ENCODE measurements at places on chromosomes 13 and 19.

GRCh38 chr19:5023128-5023571 lies 54.2 kb downstream of the KDM4B start:
- DNase-seq, result no peak

DNA sequence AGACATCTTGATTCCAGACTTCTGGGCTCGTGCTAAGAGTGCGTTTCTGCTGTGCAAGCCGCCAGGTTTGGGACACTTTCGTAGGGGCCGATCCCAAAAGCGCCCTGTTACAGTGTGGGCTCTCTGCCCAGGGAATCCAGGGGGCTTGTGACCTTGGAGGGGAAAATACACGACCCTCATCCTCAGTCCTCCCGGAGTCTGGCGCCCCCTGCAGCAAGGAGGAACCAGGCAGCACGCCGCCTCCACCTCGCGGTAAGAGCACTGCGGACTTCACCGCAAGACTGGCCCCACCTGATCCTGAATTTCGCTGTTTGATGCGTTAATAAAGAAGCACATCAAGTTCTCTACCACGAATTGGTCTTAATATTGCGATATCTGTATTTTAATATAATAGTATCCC lies 5.2 kb downstream of the POLRMT start:
- DNase-seq, result no peak

GRCh38 chr13:87311165-87311564 lies 360.0 kb upstream of the SLITRK5 start:
- DNase-seq, result no peak

DNA sequence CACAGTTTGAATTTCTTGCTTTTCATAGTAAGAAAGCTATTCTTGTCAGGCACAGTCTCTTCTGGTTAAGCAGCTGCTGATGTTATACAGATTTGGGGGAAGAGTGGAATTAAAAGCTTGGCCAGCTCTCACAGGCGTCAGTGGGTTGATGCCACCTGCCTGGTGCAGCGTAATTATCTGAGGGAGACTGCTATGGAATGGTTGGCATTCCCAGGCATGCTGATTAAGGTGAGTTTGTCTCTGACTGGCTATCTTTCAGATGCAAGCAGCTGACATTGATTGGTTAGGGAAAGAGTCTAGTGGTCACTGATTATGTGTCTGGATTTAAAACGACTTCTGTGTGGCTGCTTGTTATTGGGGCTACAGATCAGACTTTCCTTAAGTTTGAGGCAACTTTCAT lies 948.4 kb downstream of the UQCRFS1 start:
- no peak for DNase-seq

GRCh38 chr13:30307194-30307970 lies at the start of gene KATNAL1:
KATNAL1 (minus strand) TSS chr13:30307551; CDS start chr13:30283777, 23,774 bp downstream.
- peak; percentile 89 for DNase-seq

- no peak for DNase-seq
Measured at GRCh38 chr19:55635334-55635717, 5.5 kb upstream of the ZNF580 start.

GRCh38 chr19:50381881-50382729 lies 2.0 kb upstream of the POLD1 start:
- DNase-seq, result no peak

DNA sequence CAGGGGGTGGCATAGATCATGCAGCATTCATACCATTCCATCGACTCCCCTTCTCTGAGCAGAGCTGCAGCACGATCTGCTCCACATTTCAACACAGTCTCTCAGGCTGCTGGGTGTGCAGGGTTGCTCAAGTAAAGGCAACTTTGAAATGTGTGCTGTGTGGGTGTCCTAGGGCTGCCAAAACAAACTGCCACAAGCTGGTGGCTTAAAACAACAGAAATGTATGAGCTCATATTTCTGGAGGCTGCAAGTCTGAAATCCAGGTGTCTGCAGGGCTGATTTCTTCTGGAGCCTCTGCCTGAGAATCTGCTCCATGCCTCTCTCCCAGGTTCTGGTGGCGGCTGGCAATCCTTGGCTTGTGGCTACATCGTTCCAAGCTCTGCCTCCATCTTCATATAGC lies 63.7 kb upstream of the WDFY2 start:
- peak; percentile 89 for DNase-seq

DNA sequence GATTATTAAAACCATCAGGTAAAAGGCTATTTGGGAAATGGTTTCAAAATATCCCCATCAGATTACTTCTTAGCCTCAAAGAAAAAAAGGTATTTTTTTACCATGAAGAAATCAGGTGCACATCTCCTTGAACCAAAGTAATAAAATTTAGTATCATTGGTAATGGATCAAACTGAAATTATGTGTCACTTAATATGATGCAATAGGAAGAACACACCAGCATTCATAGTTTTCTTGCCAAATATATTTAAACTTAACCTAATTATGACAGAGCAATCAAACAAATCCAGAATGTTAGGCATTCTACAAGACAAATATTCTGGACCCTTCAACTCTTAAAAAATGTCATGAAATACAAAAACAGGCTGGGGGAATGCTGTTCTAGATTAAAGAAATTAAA lies 4.1 kb upstream of the ZNF420 start:
- DNase-seq, result no peak

- DNase-seq, result no peak
Measured at GRCh38 chr19:58395979-58396627, 647 bp downstream of the RNF225 start.

DNA sequence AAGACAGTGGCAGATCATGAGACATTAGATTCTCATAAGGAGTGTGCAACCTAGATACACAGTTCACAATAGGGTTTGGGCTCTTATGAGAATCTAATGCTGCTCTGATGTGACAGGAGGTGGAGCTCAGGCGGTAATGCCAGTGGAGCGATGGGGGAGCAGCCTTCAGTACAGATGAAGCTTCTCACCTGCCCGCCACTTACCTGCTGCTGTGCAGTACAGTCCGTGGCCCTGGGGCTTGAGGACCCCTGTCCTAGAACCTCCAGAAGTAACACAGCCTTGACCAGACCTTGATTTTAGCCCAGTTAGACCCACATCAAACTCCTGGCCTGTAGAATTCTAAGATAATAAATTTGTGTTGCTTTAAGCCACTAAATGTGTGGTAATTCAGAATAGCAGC lies 215.1 kb upstream of the MIR17HG start:
- DNase-seq, result no peak

DNA sequence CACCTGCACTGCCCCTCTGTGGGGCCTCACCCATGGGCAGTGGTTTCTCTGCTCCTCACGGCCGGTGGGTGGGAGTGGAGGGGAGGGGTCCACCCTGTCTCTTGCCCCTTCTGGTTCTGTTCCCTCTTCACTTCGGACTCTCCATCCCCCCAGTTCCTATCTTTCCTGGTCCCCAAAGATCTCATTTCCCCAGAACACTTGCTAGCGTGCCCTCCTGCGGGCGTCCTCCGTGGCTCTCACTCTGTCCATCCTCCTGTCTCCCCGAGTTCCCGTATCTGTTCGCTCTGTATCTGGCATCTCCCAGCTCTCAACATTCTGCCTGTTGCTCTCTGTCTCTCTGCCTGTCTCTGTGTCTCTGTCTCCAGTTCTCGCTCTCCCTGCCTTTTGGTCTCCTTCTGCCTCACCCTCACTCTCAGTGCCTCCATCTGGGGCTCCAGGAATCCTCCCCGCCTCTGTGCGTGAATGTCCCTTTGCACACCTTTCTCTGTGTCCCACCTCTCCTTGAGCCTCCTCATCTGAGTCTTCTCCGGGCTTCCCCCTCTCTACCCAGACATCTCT lies 363 bp downstream of the SPIB start:
- peak; percentile 27 for DNase-seq

- DNase-seq, result no peak
Measured at GRCh38 chr13:51999510-51999911, 11.7 kb downstream of the ATP7B start.

DNA sequence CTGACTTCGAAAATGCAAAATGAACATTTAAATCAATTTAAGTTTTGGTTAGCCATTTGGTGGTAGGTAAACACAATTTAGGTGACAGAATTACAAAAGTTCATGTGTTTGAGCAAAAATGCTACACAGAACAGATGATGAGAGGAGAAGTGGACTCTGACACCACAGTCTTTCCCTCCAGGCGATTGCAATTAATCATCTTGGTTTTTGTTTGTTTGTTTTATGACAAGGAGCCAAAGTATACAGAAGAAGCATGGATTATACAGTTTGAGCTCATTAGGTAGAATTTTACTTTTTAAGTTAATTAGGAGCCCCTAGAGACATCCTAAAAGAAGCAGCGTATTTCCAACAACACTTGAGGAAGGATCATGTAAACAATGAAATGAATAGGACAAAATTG lies 49.3 kb upstream of the FREM2 start:
- no peak for DNase-seq

DNA sequence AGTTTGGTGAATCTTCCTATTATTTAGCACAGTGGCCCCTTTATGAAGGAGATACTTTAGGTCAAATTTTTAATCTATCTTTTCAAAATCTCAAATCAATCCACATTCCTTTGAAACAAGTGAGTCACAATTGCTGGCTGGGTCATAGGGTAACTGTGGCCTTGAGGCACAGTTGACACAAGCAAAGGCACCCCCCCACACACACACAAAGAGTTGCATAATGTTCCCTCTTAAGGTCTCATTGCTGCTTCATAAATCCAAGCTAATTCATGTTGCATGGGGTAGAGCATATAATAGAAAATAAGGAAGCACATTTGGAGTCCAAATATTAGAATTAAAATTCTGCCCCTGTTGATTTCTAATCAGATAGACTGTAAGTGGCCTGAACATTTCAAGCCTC lies 171.5 kb downstream of the DLEU7 start:
- DNase-seq, result peak; percentile 46

- DNase-seq, result no peak
Measured at GRCh38 chr13:97068151-97068550, 73.9 kb upstream of the OXGR1 start.

DNA sequence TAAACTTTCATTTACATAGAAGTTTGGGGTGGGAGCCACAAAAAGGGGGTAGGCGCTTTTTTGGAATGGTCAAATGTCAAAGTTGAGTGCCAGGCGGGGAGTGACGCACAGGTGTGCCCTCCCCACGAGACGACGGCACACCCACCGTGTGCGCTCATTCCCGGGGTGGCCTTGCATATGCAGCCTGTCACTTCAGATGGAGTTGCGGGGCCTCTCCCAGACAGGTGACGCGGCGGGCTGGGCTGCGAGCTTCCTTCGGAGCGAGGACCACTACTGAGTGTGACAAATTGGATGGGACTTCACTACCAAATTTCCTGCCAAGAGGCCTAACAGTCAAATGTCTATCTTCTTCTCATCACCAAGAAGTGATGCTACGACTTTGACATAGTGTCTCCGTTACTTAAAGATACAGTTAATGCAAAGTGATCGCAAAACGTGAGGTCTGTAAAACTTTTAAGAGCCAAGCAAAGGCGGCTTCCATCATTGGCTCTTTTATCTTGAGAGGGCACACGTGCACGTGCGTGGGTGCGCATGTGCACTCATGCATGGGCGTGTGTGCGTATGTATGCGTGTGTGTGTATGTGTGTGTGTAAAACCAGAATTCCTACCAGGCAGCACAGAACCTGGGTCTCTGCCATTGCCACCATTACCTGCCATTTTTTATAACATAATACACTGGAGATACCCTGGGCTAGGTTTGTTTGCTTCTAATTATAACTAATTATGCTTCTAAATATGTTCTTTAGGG lies 43.1 kb downstream of the TSHZ3 start:
- no peak for DNase-seq

GRCh38 chr13:77318741-77319140 lies 8.2 kb downstream of the MYCBP2 start:
- DNase-seq, result no peak

- no peak for DNase-seq
Measured at GRCh38 chr13:76693086-76693485, 193.1 kb downstream of the KCTD12 start.

- DNase-seq, result no peak
Measured at GRCh38 chr13:99361197-99361596, 54.0 kb upstream of the GPR183 start.
